ENCODE measurements at places on chromosomes 6 and 20.

DNA sequence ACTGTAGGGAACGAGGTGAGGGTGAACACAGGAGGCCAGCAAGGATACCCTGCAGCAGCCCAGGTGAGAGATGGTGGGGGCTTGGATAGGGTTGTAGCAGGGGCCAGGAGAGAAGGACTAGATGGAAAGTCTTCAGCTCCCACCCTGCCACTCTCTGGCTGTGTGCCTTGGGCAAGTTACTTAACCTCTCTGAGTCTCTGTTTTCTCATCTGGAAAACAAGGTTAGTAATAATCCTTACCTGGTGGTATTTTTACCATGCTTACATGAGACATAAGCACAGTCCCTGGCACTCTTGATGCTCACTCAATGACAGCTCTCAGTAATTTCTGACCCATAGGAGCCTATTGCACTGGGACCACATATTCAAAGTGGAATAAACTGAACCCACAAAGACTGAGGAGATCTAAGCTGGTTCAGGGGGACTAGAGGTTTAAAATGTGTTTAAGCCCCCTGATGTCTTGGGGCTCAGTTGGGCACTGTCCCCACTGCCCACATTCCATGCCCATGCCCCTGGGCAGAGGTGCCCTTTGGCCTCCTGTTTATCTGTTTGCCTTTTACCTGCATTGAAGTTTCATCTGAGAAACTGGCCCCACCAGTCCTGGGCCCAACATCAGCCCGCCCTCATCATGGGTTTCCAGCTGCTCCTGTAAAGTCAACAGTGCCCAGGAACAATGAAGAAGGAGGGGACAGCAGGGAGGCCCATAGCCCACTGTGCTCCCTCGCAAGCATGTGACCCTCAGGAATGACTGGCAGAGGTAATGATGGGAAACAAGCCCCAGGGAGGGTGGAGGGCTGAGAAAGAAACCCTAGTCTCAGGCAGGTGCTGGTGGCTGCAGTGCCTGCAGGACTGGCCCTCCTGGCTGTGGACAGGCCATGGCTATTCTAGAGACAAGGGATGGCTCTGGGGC lies 104.0 kb downstream of the VEGFA start:
- DNase-seq = no peak

DNA sequence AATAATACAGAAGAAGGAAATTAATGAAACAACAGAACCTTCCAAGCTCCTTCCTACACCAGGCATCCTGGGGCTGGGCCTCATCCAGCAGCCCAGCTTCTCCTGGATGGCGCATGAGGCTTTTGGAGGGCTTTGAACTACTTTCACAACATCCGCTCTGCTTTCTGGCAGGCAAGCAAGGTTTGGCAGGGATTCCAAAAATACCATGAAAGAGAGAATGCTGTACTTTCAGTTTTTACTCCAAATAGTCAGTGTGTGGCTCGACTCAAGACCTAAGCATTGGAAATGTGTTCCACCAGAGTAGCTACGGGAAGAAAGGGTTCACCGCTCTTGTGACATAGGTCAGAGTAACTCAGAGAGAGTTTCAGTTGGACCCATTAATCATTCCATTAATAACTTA lies 125.4 kb downstream of the OPRM1 start:
- no peak for DNase-seq

- DNase-seq = no peak
These were observed 164.1 kb downstream of the TAF4 start for GRCh38 chr20:61901392-61902220.

DNA sequence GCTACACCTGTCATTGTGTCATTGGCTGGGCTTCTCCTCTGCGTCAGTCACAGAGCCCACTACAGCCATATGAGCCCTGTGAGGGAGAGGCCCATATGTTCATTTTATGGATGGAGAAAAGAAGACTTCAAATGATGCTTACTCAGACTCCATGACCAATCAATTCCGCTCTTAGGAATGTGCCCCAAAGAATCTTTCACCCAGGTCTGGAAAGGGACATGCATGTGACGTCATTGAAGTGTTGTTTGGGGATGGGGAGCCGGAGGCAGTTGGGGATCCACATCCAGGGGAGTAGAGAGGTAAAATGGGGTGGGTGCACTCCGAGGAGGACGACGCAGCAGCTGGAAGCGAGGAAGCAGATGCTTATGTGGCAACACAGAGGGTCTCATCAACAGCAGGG lies 9.6 kb upstream of the C6orf132 start:
- no peak for DNase-seq

DNA sequence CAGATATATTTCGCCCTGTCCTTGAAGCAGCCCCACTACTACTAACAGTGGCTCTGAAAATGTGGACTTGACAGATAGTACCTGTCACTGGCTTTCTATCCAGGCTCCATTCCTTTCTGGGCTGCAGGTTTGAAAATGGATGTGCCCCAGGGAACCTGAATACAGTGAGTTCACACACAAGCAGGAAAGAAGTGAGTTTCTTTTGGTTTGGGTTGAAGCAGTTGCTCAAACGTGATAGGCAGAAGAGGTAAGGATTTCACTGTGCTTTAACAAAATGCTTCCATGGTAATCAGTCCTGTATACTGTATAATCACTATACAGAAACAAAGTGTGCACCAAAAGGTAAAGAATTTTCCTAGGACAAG lies 382.9 kb downstream of the PRKN start:
- no peak for DNase-seq

GRCh38 chr20:37172836-37173235 lies 6.3 kb upstream of the RPN2 start:
- no peak for DNase-seq

- peak; percentile 31 for DNase-seq
These were observed 50.7 kb downstream of the PPP1R3G start for GRCh38 chr6:5135788-5136376.

DNA sequence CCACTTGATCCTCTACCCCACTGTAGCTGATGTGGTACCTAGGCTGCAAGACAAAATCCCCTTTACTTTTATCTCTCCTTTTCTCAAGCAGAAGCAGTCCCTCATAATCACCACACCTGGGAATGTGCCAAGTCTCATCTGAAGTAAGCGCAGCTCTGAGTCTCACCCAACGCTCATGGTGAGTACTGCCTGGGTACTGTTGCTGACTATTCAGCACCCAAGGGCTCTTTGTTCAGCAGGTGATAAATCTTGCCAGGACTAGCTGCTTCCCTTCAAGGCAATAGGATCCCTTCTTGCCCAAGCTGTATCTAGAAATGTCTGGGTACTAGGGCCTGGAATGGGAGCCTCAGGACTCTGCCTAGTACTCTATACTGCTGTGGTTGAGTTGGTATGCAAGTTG lies 70.9 kb downstream of the GCLC start:
- no peak for DNase-seq

DNA sequence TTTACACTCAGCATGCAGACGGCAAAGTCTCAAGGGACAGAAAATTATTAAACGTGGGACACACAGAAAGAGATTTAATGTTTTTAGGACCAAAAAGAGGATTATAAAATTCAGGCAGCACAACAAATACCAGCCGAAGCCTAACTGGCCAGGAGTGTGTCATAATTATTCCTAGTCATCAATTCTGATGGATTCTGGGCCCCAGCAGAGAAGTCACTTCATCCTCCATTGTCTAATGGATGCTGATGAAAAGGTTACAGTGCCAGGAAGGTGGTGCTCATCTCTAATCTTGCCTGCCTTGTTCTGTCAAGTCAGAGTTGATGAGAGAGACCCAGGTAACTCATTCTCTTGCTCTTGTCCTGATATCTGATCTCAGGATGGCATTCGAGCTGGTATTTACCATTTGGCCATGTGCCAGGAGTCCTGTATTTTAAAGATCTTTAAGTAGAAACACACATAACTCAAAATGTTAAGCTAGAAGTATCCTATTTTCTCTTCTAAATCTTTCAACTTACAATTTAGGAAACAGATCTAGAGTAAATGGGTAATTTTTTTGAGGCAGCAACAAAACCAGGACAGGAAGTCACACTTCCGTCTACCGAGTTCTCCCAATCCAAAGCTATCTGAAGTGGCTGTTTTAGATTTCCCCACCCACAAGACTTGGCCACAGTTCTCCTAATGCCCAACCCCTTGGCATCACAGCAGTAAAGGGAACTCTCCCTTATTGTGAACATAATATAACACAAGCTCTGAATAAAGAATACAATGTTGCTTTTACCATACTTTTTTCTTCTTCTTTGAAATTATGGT lies 50.0 kb downstream of the ADAT2 start:
- no peak for DNase-seq

DNA sequence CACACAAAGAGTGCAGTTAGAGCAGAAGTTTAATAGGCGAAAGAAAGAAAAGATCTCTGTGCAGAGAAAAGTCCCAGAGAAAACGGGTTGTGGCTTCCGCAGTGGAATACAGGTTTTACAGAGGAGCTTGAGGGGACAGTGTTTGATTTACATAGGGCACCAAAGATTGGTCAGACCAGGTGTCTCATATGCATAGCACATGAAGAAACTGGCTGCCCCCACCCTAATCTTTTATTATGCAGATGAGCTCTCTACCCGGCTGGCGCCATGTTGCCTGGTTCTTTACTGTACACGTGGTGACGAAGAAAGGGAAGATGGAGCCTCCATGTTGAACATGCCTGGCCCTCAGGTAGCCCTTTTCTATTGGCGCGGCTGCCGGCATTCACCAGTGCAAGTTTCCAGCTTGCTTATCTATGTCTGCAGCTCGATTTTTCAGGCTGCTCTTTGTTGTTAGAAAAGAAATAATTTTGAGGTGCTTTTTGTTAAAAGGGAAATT lies 47.4 kb downstream of the SLC35B3 start:
- no peak for DNase-seq

GRCh38 chr20:63320616-63321147 lies 27.7 kb downstream of the COL20A1 start:
- DNase-seq = no peak

Measured in SK-N-DZ (cell line).